ENCODE measurements at places on chromosomes 5 and 9.

DNA sequence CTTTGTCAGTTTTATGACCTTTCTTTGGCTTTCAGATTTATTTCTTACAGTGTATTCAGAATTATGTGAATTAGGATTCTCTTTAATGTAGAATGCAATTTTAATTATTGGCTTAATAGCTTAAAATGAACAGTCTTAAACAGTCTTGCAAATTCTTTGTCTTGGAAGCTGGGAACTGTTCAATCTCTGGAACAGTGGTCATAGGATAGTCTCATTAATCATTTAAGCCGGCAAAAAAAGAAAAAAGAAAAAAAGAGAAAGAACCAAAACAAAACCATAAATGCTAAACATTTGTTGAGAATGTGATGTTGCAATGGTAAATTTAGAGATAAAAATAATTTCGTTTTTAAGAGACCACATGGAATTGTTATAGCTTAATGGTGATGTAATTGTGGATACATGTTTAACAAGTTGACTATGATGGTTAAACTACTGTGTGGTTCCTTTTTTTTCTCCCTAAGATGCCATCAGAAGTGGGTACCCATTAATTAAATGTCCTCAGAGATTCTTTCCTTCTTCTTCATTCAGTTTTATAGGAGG lies 61.6 kb downstream of the NNT start:
- DNase-seq = no peak

DNA sequence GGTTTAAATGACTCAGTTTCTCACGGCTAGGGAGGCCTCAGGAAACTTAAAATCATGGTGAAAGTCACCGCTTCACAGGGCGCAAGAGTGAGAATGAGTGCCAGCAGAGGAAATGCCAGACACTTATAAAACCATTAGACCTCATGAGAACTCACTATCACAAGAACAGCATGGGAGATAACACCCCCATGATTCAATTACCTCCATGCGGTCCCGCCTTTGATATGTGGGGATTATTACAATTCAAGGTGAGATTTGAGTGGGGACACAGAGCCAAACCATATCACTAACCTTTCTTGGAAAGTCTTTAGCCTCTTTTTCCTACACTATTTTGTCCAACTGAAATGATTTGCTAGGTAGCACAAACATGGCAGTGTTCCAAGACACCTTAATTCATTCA lies 533.9 kb upstream of the NUDT12 start:
- no peak for DNase-seq

DNA sequence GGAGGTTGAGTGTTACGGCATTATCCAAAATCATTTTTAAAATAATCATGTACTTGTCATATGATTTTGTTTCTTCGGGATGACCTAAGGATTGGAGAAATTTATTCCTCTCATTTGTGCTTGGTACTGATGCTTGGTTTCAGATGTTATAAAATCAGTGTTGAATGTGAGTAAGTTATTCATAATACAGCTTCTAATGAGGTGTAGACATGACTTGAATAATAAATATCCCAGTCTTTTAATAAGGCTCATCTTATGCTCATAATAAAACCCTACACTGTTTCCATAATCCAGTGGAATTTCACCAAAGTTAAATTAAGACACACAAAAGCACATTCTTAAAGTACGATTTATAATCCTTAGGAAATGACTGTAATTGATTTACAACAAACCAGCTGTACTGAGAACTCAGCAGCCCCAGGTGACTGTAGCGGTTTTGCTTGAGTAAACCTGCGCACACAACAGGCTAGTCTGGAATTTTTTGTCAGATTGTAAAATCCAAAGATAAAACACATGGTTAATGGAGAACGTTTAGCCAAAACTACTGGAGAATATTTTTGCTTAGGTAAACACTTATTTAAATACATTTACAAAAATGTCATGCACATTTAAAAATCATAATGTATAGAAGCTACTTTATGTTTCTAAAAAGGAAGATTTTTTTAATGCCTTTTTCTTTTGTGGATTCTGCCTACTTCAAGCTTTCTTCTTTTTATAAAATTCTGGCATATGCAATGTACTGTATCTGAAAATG lies 609.8 kb upstream of the GRAMD2B start:
- DNase-seq = peak; percentile 57

DNA sequence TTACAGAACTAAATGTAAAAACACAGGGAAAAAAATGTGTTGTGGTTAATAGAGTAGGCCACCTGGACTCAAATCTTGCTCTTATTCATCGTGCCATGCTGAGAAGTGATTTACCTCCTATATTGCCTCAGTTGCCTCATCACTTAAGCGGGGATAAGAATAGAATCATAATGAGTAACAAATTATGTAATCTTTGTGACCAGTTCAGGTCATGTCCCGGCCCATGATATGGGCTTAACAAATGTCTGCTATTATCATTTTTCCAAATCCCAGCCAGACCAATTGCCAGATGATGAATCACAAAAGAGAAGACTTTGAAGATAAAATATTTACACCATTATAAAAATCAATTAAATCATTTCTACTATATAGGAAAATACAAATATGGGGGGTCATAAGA lies 89.8 kb downstream of the CDH6 start:
- no peak for DNase-seq
